GM23248 (cell line): ENCODE measurements at places on chromosomes 5 and 9. TPM values are rescaled to one million over a fixed set of nuclear protein-coding genes. Genes with fewer than 3 reads are reported as not detected.

The FRMPD1 gene
- not detected in 2 replicates for total RNA-seq

The OBP2B gene
- not detected in 2 replicates for total RNA-seq

The RGS14 gene
- total RNA-seq = 4.3 and 6.4 TPM in 2 replicates

The KCNV2 gene
- not detected in 2 replicates for total RNA-seq

The ANKRD34B gene
- total RNA-seq = not detected in 2 replicates

The PCDH1 gene
- total RNA-seq = 3.5 and 10.9 TPM in 2 replicates

The PTAR1 gene
- total RNA-seq = 48.4 and 57.9 TPM in 2 replicates

The ACOT12 gene
- total RNA-seq = not detected in 2 replicates

DNA sequence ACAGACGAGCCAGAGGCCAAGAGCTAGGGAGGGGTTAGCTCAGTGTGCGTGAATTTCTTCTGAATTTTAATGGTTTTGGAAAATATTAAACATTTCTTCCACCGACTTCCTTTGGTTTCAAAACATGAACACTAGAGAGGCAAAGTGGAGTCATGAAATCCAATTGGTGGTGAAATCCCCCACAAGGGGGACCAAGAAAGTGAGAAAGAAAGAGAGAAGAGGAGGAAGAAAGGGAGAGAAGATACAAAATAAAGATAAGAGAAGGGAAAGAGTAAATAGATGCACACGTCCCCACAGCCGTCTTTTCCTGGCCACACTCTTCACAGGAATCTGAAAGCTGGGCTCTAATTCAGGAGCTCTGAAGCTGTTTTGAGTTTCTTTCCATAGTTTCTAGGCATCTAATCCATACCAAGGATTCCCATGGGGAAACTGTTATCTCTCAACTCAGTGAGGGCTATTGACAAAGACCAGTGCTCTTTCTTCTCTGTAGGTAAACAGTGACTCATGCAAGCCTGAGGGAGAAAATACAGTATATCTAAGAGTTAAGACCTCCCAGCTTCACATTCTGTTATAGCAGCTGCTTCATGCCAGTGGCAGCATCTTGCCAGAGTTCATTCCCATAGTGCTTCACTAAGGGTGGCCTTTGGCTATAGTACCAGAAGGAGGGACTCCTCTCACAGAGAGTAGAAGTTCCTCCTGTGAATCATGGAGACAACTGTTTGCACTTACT, 115.8 kb upstream of the LIFR start:
- H3K27me3 ChIP-seq = no peaks in the 10 kb centered on the region
- no peaks in the 10 kb centered on the region for H3K4me1 ChIP-seq
- peak; percentile 21 for DNase-seq

DNA sequence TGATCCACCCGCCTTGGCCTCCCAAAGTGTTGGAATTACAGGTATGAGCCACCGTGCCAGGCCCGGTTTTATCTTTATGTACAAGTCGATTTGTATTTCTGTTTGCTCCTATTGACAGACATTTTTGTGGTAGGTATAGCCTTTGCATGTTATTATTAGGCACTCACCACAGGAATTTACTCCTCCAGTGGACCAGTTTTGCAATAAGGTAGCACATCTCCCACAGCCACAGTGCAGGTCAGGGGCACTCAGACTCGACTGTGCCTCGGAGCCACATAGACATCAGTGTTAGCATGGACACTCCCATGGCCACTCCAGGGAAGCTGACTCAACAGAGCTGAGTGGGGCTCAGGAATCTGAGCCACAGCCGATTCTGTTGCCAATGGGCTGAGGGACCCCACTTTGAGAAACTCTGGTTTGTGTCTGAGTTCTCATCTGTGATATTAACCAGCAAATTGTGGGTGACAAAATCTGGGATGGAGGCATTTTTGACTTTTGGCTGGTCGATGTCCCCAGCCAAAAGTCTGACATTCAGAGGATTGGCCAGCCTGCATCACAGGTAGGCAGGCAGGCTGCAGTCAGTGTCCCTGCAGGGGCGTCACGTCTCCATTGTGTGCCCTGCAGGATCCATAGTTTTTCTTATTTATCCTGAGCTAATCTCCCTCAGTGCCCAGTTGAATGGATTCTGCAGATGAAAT, 15.0 kb upstream of the SHB start:
- H3K4me1 ChIP-seq = peaks cover 20% of the 10 kb centered on the region
- H3K27ac ChIP-seq = no peak overlapping the region
- H3K36me3 ChIP-seq = no peaks in the 10 kb centered on the region

DNA sequence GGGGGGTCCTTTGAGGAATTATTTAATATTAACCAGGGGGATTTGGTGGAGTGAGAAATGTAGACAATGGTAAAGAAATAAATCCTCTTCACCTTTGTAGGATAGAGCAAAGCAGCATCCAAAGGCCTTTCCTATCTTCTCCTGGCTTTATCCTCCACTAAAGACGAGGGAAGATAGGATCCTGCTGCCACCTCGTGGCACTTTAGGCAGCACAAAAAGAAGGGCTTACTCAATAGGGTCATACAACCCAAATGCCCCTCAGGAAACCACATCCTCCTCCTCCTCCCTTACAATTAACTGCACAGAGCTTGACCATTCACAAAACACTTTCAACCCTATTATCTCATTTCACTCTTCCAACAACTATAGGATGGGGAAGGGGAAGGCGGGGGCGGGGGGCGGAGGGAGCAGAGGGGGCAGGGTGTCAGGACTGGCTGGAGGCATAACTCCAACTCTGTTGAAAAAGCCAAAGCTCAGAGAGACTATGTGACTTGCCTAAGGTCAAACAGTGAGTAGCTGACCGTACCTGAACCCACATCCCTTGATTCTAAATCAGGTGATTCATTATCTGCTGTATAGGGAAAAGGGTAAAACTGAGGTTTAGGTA, 45.4 kb upstream of the MYOT start:
- peak; percentile 49 for DNase-seq
- H3K4me3 ChIP-seq = no peak overlapping the region
- H3K36me3 ChIP-seq = no peaks in the 10 kb centered on the region

GRCh38 chr5:75465480-75465879, 45.9 kb downstream of the CERT1 start:
- no peak overlapping the region for H3K4me3 ChIP-seq
- no peak overlapping the region for H3K27ac ChIP-seq
- peak; percentile 9 for DNase-seq
- H3K27me3 ChIP-seq = no peaks in the 10 kb centered on the region
- H3K36me3 ChIP-seq = no peaks in the 10 kb centered on the region

DNA sequence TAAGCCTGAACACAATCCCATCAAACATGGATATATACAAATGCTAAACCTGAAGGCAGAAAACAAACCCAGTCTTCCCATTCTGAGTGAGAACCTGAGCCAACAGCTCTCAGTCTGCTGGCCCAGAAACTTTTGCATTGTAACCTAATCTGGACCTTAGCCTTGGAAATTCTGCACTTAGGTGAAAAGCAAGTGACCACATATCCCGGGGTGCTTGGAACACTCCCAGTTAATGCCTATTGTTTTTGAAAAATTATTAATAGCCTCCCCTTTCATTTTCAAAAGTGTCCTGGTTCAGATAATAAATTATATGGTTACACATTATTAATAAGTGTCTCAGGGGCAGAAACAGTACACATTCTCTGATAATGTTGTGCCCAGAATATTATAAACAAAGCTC, 228.3 kb upstream of the TARS1 start:
- no peaks in the 10 kb centered on the region for H3K36me3 ChIP-seq
- H3K4me1 ChIP-seq = no peaks in the 10 kb centered on the region
- no peak overlapping the region for H3K4me3 ChIP-seq
- no peaks in the 10 kb centered on the region for H3K27me3 ChIP-seq
- no peak overlapping the region for H3K27ac ChIP-seq

- no peaks in the 10 kb centered on the region for H3K36me3 ChIP-seq
- H3K4me1 ChIP-seq = no peaks in the 10 kb centered on the region
- no peak for DNase-seq
- H3K27me3 ChIP-seq = peaks cover 50% of the 10 kb centered on the region
- H3K27ac ChIP-seq = no peak overlapping the region
- no peak overlapping the region for H3K4me3 ChIP-seq
These were observed 29.2 kb downstream of the IRX4 start for GRCh38 chr5:1853531-1853930.

DNA sequence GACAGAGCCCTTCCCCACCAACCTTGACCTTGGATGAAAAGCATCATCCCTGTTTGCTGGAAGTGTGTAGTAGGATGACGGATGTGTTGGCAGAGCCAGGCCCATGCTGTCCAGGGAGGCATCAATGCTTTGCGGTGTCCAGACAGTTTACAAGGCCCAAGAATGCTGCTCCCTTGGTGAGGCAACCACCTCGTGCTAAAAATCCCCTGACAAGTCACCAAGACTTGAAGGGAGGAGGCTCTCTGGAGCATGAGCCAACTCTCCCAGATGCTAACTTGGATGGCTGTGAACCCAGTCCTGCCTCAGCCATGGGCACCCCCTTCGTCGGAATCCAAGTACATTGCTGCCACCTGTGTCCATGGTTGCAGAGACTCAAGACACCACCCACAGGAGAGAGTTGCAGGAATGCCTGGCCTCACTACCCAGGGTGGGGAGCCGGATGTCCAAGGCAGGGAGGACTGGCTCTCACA, 9.5 kb upstream of the NKD2 start:
- peak; percentile 31 for DNase-seq
- H3K36me3 ChIP-seq = no peaks in the 10 kb centered on the region
- no peaks in the 10 kb centered on the region; the same call in 1 of the 2 replicates for H3K4me1 ChIP-seq
- H3K27me3 ChIP-seq = peaks cover 11% of the 10 kb centered on the region
- no peak overlapping the region for H3K4me3 ChIP-seq

GRCh38 chr9:61671276-61671973, 481.6 kb downstream of the SPATA31A7 start:
- DNase-seq = no peak
- H3K27ac ChIP-seq = no peak overlapping the region
- H3K36me3 ChIP-seq = no peaks in the 10 kb centered on the region
- no peaks in the 10 kb centered on the region for H3K27me3 ChIP-seq
- no peak overlapping the region for H3K4me3 ChIP-seq
- no peaks in the 10 kb centered on the region for H3K4me1 ChIP-seq

DNA sequence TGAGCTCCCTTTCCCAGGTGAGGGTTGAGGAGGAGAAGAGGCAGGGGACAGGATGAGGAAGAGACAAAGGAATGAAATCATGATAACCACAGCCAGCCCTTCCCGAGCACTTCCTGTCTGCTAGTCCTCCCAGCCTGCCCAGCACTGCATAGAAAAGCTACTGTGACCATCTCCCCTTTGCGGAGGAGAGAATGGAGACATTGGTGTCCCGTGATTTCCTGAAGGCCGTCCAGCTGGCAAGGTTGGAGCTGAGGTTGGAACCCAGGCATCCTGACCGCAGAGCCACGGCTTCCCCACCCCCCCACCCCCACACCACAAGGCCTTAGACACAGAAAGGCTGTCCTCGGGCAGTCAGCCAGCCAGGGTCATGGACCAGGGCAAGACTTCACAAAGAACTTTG, 131.1 kb upstream of the ICE1 start:
- no peak overlapping the region for H3K27ac ChIP-seq
- no peaks in the 10 kb centered on the region for H3K36me3 ChIP-seq
- peaks cover 6% of the 10 kb centered on the region; the same call in 1 of the 2 replicates for H3K4me1 ChIP-seq
- DNase-seq = no peak
- H3K27me3 ChIP-seq = peaks cover 6% of the 10 kb centered on the region
- H3K4me3 ChIP-seq = no peak overlapping the region

DNA sequence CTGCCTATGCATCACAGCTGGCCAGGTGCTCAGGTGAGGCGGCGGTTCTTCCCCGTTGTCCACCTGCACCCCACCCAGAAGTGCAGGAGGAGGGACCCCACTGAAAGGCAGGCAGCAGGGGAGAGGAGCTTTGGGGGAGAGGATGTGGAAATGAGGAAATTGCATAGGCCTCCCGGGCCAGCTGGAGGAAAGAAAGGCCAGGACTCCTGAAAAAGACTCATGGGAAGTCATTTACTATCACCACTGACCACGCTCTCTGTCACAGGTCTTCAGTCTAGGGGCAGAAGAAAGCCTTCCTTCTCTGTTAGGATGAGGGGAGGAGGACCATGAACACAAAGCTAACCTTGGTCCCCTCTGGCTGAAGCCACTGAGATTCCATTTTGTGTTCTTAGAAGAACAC, 28.1 kb downstream of the KCNMB1 start:
- no peak overlapping the region for H3K4me3 ChIP-seq
- H3K36me3 ChIP-seq = no peaks in the 10 kb centered on the region
- peaks cover 24% of the 10 kb centered on the region for H3K27me3 ChIP-seq
- no peaks in the 10 kb centered on the region for H3K4me1 ChIP-seq
- DNase-seq = no peak

GRCh38 chr5:368183-369084, 46.9 kb downstream of the AHRR start:
- peaks cover 24% of the 10 kb centered on the region for H3K36me3 ChIP-seq
- peaks cover 11% of the 10 kb centered on the region; the same call in 1 of the 2 replicates for H3K4me1 ChIP-seq
- H3K27ac ChIP-seq = no peak overlapping the region
- no peak overlapping the region for H3K4me3 ChIP-seq

DNA sequence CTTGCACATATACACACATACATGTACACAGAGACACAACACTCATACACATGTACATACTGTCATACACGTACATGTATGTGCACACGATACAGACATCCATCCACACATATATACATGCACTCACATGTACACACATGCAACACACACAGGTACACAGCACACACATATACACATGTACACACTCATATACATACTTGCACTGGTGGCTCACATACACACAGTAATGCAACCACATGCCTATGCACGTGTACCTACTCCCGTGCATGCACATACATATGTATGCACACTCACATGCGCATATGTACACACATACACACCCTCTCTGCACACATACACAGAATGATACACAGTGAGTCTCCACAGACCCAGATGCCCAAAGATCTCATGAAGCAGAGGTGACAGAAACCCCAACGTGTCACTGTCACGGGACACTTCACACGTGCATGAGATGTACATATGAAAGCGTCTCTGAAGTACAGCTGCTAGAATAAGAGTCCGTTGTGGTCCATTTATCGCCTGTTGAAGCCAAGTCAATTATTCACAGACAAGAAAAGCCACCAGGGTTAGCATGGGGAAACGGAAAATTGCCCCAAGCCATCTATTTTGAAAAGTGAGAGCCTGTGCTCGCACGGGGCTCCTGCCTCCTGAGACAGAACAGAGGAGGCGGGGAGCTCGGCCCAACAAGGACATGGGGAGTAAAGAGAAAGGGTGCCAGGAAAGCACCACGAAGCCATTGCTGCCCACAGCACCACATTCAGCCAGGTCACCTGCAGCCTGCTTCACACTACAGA, 24.9 kb downstream of the LPCAT1 start:
- H3K27ac ChIP-seq = no peak overlapping the region
- H3K4me1 ChIP-seq = no peaks in the 10 kb centered on the region; the same call in 1 of the 2 replicates
- no peaks in the 10 kb centered on the region for H3K27me3 ChIP-seq
- H3K36me3 ChIP-seq = no peaks in the 10 kb centered on the region; the same call in 1 of the 2 replicates
- no peak overlapping the region for H3K4me3 ChIP-seq

- H3K27me3 ChIP-seq = no peaks in the 10 kb centered on the region
- no peak overlapping the region for H3K27ac ChIP-seq
- H3K4me1 ChIP-seq = no peaks in the 10 kb centered on the region
- no peak overlapping the region for H3K4me3 ChIP-seq
- H3K36me3 ChIP-seq = no peaks in the 10 kb centered on the region
- no peak for DNase-seq
These were observed 412.5 kb downstream of the CCDC171 start for GRCh38 chr9:15965246-15965745.

- no peak overlapping the region for H3K4me3 ChIP-seq
- no peak for DNase-seq
- H3K36me3 ChIP-seq = no peaks in the 10 kb centered on the region
- peaks cover 4% of the 10 kb centered on the region; the same call in 1 of the 2 replicates for H3K4me1 ChIP-seq
These were observed 151.9 kb upstream of the CLINT1 start for GRCh38 chr5:158010831-158011230.
